Prostate gland (tissue), 2 donors: ENCODE measurements at places on chromosomes 11 and 22. TPM values are rescaled to one million over a fixed set of nuclear protein-coding genes. Genes with fewer than 3 reads are reported as not detected.

- no peak for DNase-seq
- no peaks in the 10 kb centered on the region for H3K27me3 ChIP-seq
- no peaks in the 10 kb centered on the region for H3K4me1 ChIP-seq
Observed at GRCh38 chr11:17145972-17146371, 61.8 kb downstream of the PIK3C2A start.

DNA sequence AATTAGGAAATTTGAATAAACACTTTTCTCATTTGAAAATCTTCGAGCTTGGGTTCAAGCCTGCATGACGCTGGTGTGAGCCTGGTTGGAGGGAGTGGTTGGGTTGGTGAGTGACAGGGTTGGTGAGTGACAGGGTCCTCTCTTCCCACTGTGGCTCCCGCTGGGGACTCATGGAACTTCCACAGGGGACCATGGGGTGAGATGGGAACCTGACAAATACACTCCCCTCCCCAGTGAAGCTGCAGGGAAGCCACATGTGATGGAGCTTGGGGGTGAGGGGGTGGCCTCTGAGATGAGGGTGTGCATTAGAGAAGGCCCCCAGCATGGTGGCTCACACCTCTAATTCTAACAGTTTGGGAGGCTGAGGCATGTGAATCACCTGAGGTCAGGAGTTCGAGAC is 66.8 kb downstream of the RTL6 start:
- H3K4me1 ChIP-seq, result no peaks in the 10 kb centered on the region
- H3K27me3 ChIP-seq, result no peaks in the 10 kb centered on the region
- H3K4me3 ChIP-seq, result no peak overlapping the region
- no peak for DNase-seq
- H3K27ac ChIP-seq, result no peak overlapping the region
- no peaks in the 10 kb centered on the region for H3K36me3 ChIP-seq

- no peaks in the 10 kb centered on the region for H3K4me1 ChIP-seq
- H3K27me3 ChIP-seq, result no peaks in the 10 kb centered on the region
- no peaks in the 10 kb centered on the region for H3K36me3 ChIP-seq
- no peak overlapping the region for H3K27ac ChIP-seq
Observed at GRCh38 chr22:47210686-47211085, 448.2 kb downstream of the TBC1D22A start.

GRCh38 chr11:70812472-70812871 is 414.1 kb downstream of the CTTN start:
- H3K4me1 ChIP-seq, result no peaks in the 10 kb centered on the region
- no peak overlapping the region for H3K4me3 ChIP-seq
- no peaks in the 10 kb centered on the region for H3K36me3 ChIP-seq
- no peak for DNase-seq
- H3K27me3 ChIP-seq, result no peaks in the 10 kb centered on the region
- H3K27ac ChIP-seq, result no peak overlapping the region

PDGFB gene
- 16.4 TPM for total RNA-seq

PTGDR2 gene
- total RNA-seq, result 0.46 TPM

OR4D5 gene
- total RNA-seq, result not detected

DNA sequence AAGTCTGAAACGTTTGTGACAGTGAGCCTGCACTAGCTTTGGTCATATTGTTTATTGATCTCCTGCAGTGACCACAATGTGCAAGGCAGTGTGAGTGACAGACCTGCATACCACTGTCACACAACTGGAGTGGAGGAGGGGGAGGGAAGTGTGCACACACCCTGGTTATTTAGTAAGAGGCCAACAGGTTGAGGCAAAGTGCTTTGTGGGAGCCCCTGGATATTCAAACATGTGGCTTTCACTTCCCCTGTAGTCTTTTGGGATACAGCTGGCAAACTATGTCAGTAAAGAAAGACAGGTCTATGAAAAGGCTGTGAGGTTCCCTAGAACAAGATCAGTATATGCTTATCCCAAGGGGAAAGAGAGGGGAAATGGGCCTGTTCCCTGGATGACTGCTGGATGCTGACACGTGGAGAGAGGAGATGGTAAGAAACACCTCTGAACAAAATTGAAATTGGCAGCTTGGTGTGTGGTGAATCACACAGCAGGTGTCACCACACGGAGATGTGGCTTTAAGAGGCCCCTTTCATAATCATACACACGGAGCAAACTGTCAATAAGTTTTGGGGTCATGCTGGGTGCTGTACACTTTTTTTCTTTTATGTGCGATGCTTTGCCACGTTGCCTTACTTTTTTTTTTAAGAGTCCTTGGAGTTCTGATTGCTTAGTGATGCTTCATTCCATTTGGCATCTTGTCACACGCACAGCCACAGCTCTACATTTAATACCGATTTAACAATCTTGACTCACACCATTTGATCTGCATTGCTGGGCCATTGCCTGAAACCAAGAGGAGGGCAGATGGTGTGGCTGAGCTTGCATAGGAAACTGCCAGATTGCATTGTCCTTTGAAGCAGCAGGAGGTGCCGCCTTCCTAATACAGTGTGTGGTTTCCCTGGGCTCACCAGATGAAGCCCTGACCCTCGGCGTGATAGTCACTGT is 11.3 kb downstream of the OSBP2 start:
- H3K27me3 ChIP-seq, result no peaks in the 10 kb centered on the region
- H3K4me3 ChIP-seq, result no peak overlapping the region
- no peak overlapping the region for H3K27ac ChIP-seq
- DNase-seq, result no peak
- H3K4me1 ChIP-seq, result no peaks in the 10 kb centered on the region

GRCh38 chr11:67288452-67289225 is 464 bp upstream of the ANKRD13D start:
- H3K27ac ChIP-seq, result peak overlapping the region; percentile 93
- H3K4me3 ChIP-seq, result peak overlapping the region; percentile 63
- H3K36me3 ChIP-seq, result peaks cover 27% of the 10 kb centered on the region
- no peaks in the 10 kb centered on the region for H3K27me3 ChIP-seq
- H3K4me1 ChIP-seq, result peaks cover 11% of the 10 kb centered on the region
- DNase-seq, result peak; percentile 83

SLC7A4 gene
- 53.9 TPM for total RNA-seq

DNA sequence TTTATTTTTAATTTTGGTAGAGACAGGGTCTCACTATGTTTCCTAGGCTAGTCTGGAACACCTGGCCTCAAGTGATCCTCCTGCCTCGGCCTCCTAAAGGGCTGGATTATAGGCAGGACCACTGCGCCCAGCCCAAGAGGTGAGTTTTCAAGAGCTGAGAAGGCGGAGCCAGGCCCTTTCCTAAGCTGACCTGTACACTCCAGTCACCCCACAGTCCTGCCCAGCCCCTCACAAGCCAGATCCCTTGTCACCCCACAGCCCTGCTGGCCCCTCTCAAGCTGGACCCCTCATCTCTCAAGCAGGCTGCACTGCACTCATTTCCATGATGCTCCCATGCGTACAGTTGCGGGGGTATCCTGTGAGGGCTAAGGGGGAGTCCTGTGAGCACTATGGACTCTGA is 2.9 kb downstream of the DENND6B start:
- no peak overlapping the region for H3K27ac ChIP-seq
- DNase-seq, result no peak
- no peaks in the 10 kb centered on the region for H3K4me1 ChIP-seq
- H3K36me3 ChIP-seq, result no peaks in the 10 kb centered on the region

GRCh38 chr11:127619946-127620345 is 619.4 kb upstream of the KIRREL3 start:
- H3K36me3 ChIP-seq, result no peaks in the 10 kb centered on the region
- no peaks in the 10 kb centered on the region for H3K27me3 ChIP-seq
- DNase-seq, result no peak
- H3K4me3 ChIP-seq, result no peak overlapping the region
- no peaks in the 10 kb centered on the region for H3K4me1 ChIP-seq

GLYAT gene
- not detected for total RNA-seq

FAU gene
- 654 TPM for total RNA-seq

DNA sequence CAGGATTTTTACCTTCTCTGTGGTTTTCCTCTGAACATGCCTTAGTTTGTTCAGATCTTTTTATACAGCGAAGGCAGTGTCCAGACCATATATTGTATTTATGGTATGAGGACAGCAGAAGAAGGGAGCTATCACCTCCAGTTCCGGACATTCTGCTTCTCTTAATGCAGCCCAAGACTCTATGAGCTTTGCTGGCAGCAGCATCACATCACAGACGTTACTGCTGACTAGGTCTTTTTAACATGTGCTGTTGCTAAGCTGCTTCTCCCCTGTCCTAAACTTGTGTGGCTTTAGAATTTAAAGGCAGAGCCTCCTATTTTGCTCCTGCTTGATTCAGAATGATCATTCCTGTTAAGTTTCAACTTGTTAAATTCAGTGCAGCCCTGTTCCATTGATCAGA is 13.4 kb downstream of the MICAL2 start:
- no peaks in the 10 kb centered on the region for H3K27me3 ChIP-seq
- no peak overlapping the region for H3K27ac ChIP-seq
- H3K36me3 ChIP-seq, result no peaks in the 10 kb centered on the region
- no peaks in the 10 kb centered on the region for H3K4me1 ChIP-seq
- no peak overlapping the region for H3K4me3 ChIP-seq

NRGN gene
- 1.2 TPM for total RNA-seq

GRCh38 chr11:27296497-27296896 is 66.5 kb downstream of the CCDC34 start:
- H3K27me3 ChIP-seq, result no peaks in the 10 kb centered on the region
- H3K4me3 ChIP-seq, result no peak overlapping the region
- H3K27ac ChIP-seq, result no peak overlapping the region
- DNase-seq, result peak; percentile 45

- no peaks in the 10 kb centered on the region for H3K27me3 ChIP-seq
- no peaks in the 10 kb centered on the region for H3K4me1 ChIP-seq
Observed at GRCh38 chr11:77320351-77320750, 18.9 kb upstream of the GDPD4 start.

GRCh38 chr11:130999992-131000770 is 83.9 kb upstream of the SNX19 start:
- H3K27me3 ChIP-seq, result no peaks in the 10 kb centered on the region
- no peak for DNase-seq
- H3K27ac ChIP-seq, result no peak overlapping the region
- H3K4me1 ChIP-seq, result no peaks in the 10 kb centered on the region

OR52I2 gene
- not detected for total RNA-seq

- no peak overlapping the region for H3K4me3 ChIP-seq
- DNase-seq, result peak; percentile 68
- H3K27ac ChIP-seq, result peak overlapping the region; percentile 2
- H3K27me3 ChIP-seq, result no peaks in the 10 kb centered on the region
- peaks cover 14% of the 10 kb centered on the region for H3K4me1 ChIP-seq
- no peaks in the 10 kb centered on the region for H3K36me3 ChIP-seq
Observed at GRCh38 chr11:57502870-57503269, 12.6 kb downstream of the SLC43A1 start.

GRCh38 chr11:89203814-89204213 is 26.1 kb downstream of the TYR start:
- no peak overlapping the region for H3K27ac ChIP-seq
- no peak for DNase-seq
- H3K36me3 ChIP-seq, result no peaks in the 10 kb centered on the region
- no peak overlapping the region for H3K4me3 ChIP-seq

SMIM35 gene
- not detected for total RNA-seq

DNA sequence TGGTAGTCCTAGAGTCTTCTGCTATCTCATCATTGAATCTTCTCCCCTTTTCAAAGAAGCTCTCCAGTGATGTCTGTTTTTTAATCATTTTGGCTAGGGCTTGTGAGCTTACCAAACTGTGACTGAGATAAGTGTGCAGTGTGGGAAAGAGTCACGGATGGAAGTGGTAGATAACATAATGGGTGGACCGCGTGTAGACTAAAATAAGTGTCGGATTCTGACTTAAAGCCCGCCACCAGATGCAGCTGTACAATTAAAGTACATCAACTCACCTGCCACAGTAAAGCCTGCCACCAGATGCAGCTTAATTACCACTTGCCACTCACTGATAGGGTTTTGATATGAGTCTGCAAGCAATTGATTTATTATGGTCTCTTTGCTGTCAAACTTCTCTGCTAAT is 581.5 kb downstream of the LRRC4C start:
- no peak overlapping the region for H3K27ac ChIP-seq
- H3K4me1 ChIP-seq, result no peaks in the 10 kb centered on the region
- H3K27me3 ChIP-seq, result no peaks in the 10 kb centered on the region
- no peaks in the 10 kb centered on the region for H3K36me3 ChIP-seq
- DNase-seq, result no peak
- H3K4me3 ChIP-seq, result no peak overlapping the region

GRCh38 chr22:23116506-23117263 is 25.1 kb downstream of the RSPH14 start:
- no peaks in the 10 kb centered on the region for H3K27me3 ChIP-seq
- no peaks in the 10 kb centered on the region for H3K36me3 ChIP-seq
- H3K4me1 ChIP-seq, result no peaks in the 10 kb centered on the region
- no peak overlapping the region for H3K4me3 ChIP-seq

- no peak overlapping the region for H3K4me3 ChIP-seq
- no peaks in the 10 kb centered on the region for H3K4me1 ChIP-seq
- peaks cover 4% of the 10 kb centered on the region for H3K27me3 ChIP-seq
- H3K27ac ChIP-seq, result no peak overlapping the region
Observed at GRCh38 chr22:49693416-49693815, 134.3 kb downstream of the BRD1 start.

DNA sequence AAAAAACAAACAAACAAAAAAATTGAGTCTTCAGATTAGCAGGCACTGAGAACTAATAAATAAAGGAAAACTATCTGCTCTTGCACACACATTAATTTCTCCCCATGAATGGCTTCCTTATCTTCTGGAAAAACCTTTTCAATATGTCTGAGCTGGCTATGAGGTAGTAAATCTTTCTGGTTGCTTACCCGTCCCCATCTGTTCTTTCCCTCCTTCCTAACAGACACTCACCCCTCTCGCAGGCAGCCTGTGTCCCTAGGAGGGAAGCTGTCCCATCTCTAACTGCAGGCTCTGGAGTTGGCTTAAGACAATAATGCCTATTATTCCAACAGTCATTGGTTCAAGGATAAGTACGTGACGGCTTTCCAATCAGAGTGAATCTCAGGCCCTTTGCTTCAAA is 8.2 kb upstream of the SCUBE2 start:
- H3K27ac ChIP-seq, result no peak overlapping the region
- H3K36me3 ChIP-seq, result no peaks in the 10 kb centered on the region
- H3K27me3 ChIP-seq, result no peaks in the 10 kb centered on the region
- DNase-seq, result no peak
- H3K4me1 ChIP-seq, result peaks cover 8% of the 10 kb centered on the region
